Omental fat pad (tissue), 4 donors: ENCODE measurements at places on chromosomes 2 and 18. TPM values are rescaled to one million over a fixed set of nuclear protein-coding genes. Genes with fewer than 3 reads are reported as not detected.

NEU2 gene
- total RNA-seq: not detected

LCT gene
- total RNA-seq: not detected

LHCGR gene
- not detected for total RNA-seq

GLI2 gene
- 1.4 TPM for total RNA-seq

PSMA8 gene
- not detected for total RNA-seq

PROC gene
- total RNA-seq: not detected

SELENOI gene
- total RNA-seq: 26.3 TPM

REG3A gene
- not detected for total RNA-seq

SIX3 gene
- total RNA-seq: not detected

ROCK1 gene
- total RNA-seq: 99.1 TPM

ZBTB14 gene
- 6.8 TPM for total RNA-seq

SH2D6 gene
- not detected for total RNA-seq

AKAIN1 gene
- total RNA-seq: not detected

FAM228A gene
- 3.8 TPM for total RNA-seq

DOK6 gene
- total RNA-seq: 2.0 TPM

OTOS gene
- not detected for total RNA-seq

IL36B gene
- total RNA-seq: not detected
